Activated naive CD8-positive, alpha-beta T cell treated with anti-CD3 and anti-CD28 coated beads, Interleukin-2, amount 50 U/mL, for 24 hours (primary cell): ENCODE measurements at places on chromosomes 3 and 15.

GRCh38 chr3:150385296-150386242 lies 22.5 kb upstream of the TSC22D2 start:
- peak; percentile 42 for DNase-seq

- DNase-seq = no peak
Observed at GRCh38 chr3:192929146-192929545, 11.5 kb upstream of the MB21D2 start.

DNA sequence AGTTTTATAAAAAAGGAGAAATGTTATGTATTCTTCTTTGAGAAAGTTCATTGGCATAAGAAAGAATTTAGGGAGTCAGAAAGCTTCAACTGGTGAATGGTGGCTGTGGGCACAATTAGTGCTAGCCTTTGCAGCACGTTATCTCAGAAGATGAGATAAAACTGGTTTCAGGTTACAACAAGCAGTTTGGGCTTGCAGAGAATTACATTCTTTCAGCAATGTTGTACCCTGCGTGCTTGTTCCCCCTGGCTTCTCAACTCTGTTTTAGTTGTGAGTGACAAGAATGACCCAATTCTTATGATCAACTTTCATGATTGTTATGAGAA lies 31.6 kb upstream of the ACP3 start:
- no peak for DNase-seq

- DNase-seq = no peak
Observed at GRCh38 chr15:83431521-83431920, 15.6 kb upstream of the SH3GL3 start.

GRCh38 chr15:55319537-55320237 lies 665 bp downstream of the PIGB start:
- DNase-seq = no peak

DNA sequence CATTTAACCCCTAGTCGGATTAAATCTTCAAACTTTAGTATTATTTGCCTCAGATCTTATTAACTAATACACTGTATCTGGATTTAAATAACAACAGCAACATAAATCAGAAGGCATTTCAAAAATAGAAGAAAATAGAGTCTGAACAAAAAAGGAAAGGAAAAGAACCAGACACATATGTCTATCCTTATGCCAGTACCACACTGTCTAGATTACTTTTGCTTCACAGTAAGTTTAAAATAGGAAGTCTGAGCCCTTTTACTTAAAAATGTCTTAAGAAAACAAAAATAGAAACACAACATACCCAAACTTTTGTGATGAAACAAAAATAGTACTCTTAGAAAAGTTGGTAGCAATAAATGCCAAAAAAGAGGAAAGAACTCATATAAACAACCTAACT lies 1615.8 kb downstream of the SI start:
- DNase-seq = no peak

DNA sequence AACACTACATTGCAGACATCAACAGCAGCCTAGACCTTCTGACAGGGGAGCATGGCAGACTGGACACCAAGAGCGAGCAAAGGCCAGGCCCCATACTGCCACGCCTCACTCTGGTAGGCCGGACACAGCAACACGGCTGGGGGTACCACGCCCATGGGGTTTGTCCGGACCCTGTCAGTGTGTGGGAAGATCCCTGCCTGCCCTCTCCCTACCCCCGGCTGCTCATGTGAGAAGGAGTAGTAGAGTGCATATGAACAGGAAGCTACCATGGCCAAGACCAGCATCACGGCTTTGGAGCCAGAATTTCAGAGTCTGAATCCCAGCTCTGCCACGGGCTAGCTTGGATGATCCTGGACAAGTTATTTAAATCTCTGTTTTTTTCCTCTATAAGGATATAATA lies 27.9 kb downstream of the ALDH1L1 start:
- DNase-seq = no peak

GRCh38 chr3:9638939-9639338 lies 10.4 kb upstream of the MTMR14 start:
- DNase-seq = no peak

- no peak for DNase-seq
Observed at GRCh38 chr15:79296583-79296982, 14.1 kb downstream of the ANKRD34C start.

GRCh38 chr15:64857421-64857820 lies 15.7 kb downstream of the PLEKHO2 start:
- DNase-seq = no peak

DNA sequence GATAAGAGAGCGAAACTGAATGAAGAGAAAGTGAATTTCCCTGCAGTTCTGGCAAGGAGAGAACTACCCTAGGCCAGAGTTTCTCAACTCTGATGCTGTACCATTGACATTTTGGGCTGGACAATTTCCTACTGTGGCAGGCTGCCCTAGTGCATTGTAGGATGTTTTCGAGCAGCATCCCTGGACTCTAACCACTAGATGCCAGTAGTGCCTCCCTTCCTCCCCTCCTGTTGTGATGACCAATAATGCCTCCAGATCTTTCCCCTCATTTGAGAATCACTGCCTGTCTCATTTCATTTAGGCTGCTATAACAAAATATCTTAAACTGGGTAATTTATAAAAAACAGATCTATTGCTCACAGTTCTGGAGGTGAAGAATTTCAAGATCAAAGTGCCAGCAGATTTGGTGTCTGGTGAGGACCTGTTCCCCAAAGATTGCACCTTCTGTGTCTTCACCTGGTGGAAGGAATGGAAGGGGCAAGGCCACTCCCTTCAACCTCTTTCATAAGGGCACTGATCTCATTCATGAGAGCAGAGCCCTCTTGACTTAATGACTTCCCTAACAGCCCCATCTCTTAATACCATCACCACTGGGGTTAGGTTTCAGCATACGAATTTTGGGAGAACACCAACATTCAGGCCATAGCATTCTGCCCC lies 188.9 kb upstream of the MEIS2 start:
- no peak for DNase-seq

- DNase-seq = no peak
Observed at GRCh38 chr15:80588801-80589200, 106.3 kb upstream of the ABHD17C start.

- no peak for DNase-seq
Observed at GRCh38 chr3:78728406-78729145, 1039.2 kb downstream of the ROBO1 start.

DNA sequence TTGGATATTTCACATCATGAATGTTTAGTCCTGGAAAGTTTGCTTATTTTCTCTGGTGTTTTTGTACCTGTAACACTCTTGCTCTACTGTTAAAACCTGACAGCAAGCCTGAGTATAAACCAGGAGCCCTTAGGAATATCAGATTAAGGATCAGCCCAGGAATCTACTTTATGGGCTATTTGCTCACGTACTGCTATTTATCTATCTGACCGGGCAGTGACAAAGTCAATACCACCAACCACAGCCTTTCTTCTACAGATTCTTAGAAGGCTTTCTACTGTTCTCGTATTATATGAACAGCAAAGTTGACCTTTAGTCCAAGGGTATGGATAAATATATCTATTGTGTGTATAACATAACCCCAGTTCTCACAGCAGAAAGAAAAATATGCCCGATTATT lies 521.2 kb downstream of the RBMS3 start:
- DNase-seq = no peak

DNA sequence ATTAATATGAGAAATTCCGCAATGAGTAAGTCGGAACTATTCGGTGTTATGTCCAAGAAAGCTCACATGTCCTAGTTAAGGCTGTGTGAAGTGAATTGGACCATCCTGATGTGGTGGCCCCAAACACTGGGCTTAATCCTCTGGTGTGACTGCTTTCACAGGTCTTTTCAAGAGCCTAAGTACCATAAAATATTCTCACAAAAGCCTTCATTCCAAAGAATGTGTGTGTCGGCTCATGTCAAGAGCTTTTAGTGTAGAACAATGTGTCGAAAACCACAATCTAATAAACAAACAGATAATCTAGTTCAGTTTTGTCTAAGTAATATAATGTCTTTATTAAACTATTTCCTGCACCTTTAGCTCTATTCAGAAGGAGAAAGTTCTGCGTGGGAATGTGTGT lies 311.4 kb downstream of the LPP start:
- no peak for DNase-seq

GRCh38 chr3:177893331-177893730 lies 642.9 kb upstream of the KCNMB2 start:
- DNase-seq = no peak

- peak; percentile 39 for DNase-seq
Observed at GRCh38 chr3:12194669-12195161, 36.0 kb upstream of the TIMP4 start.

DNA sequence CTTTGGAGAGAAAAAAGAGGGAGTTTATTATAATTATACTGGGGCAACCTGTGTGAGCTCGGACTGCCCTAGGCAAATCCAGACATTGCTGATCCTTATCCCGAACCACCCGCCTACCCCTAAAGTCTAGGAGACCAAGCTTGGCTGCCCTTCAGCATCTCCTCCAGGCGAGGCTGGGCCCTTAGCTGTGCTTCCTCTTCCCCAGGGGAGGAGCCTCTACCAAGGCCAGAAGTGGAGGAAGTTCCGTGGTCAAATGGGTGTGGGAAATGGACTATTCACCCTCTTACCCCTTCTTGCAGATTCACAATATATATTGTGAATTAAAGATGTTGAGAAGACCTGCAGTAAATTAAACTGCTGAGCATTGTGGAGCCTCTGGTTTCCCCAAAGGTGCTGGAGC lies 158.3 kb upstream of the HES1 start:
- no peak for DNase-seq

- no peak for DNase-seq
Observed at GRCh38 chr3:100057716-100058575, 56.4 kb downstream of the FILIP1L start.
